SIG-M5 (cell line): ENCODE measurements at places on chromosomes 7 and 10.

GRCh38 chr10:70622981-70623844 is 20.7 kb upstream of the PRF1 start:
- DNase-seq, result no peak

- no peak for DNase-seq
Observed at GRCh38 chr7:20013536-20013935, 203.6 kb downstream of the MACC1 start.

- no peak for DNase-seq
Observed at GRCh38 chr7:7843972-7844371, 124.6 kb upstream of the GLCCI1 start.

DNA sequence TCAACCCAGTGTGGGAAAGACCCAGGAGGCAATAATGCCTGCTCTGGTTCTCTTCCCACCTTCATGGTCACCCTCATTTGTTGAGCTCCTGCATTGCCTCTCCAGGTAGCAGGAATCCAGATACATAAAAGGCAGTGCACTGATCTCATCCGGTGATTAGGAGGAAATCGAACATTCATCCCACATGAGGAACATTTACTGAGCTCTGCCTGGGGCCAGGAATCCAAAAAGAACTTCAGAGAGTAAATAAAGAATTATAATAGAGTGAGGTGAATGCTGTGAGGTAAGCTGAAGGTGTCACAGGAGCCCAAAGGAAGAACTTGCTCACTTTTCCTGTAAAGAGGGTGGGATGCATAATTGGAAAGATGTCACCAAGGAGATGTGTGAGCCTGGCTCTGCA is 121.2 kb downstream of the RALA start:
- no peak for DNase-seq

DNA sequence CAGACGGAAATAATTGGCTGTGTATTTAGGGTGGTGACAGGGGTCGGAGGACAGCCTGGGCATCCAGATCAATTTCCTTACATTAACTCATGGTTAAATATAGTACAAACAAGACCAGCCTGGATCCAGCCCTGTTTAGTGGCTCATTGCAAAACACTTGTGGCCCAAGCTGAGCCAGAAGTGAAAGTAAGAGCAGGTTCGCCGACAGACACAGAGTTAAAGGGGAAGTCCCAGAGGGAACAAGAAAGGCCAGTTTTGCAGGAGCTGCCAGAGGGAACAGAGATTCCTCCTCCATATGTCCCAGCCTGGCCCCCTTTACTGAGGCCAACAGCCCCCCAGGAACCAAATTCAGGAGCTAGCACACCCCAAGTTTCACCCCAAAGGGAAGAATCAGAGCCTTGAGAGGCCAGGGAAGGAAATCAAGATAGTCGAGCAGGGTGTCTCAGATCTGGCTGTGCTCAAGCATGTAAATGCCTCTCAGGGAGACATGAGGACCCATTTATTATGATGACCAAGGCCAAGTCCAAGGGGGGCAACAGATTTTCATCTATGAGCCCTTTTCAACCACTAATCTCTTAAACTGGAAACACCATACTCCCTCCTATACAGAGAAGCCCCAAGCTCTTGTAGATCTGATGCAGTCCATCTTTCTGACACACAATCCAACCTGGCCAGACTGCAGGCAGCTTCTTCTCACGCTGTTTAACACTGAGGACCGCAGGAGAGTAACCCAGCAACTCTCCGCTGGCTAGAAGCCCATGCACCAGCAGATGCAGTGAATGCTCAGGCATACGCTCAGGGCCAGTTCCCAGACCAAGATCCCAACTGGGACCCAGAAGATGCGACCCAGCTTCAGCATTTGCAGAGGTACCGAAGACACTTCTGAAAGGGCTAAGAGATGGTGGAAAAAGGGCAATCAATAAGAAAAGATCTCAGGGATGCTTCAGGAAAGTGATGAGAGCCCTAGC is 15.9 kb upstream of the ADCK2 start:
- DNase-seq, result peak; percentile 66

GRCh38 chr10:54441275-54441674 is 359.8 kb downstream of the PCDH15 start:
- no peak for DNase-seq

GRCh38 chr7:110775046-110775445 is 315.9 kb upstream of the LRRN3 start:
- no peak for DNase-seq

DNA sequence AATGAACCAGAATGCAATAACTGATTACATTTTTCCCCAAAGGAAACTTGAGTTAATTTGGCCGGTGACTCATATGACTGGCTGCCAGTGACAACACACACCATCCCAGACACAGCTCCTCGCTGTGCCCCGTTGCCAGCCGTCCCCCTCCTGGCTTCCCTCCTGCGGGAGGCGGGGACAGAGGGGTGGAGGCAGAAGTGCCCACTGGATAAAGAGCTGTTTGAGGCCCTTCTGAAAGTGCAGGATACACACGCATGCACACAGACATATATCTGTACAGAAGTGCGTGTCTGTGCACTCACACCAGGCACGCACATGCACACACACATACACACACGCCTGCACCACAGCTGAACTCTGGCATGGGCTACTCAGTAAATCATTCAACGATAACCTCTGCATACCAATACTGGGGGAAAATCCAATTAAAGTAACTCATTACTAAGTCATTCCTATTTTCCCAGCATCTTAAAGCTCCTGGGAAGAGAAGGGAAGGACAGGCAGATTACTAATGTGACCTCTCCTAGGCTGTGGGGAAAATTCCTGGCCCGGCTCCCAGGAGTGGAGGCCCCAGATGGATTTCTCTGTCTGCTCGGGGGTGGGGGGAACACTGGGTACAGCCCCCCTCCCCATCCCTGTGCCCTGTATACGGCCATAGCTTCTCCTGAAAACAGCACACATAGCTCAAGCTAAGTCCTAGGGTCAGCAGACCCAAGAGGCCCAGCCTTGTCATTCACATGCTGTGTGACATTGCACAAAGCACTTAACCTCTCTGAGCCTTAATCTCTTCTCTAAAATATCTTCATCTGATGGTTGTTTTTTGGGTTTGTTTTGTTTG is 52.3 kb upstream of the MYL10 start:
- DNase-seq, result no peak

DNA sequence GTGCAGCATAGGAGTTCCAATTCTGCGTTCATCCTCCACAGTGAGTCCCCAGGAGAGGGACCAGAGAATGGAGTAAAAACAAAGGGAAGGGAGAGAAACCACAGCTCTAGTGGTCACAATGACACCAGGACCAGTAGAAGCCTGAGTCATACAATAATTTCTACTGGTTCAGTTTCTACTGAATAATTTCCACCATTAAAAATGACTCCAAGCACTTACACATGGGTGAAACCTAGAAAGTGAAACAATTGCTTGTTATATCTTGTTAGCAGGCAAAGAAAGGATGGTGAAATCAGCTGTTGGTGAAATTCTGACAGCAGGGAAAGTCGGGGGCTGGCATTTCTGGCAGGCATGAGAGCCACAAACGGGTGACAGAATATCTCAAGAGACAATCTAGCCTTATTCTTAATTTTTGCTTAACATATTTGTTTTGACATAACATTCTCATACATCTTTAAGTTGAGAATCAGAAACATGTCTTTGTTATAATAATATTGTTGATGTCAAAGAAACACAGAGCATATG is 1065.8 kb upstream of the C7orf33 start:
- no peak for DNase-seq

DNA sequence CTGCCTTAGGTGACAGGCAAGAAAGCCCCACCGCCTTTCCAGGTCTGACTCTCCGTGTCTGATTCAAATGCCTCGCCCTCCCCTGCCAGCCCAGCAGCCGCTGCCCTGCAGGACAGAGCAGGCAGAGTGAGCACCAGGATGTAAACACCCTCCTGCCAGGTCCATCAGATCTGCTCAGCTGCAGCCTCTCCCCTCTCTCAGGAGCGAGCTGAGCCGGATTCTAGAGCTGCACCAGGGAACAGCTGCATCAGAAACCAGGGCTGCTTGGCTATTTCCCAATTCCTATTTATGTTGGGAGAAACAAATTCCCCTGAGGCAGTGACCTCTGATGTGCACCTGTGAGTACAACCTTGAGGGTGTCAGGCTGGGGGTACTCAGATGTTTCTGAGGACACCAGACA is 121.5 kb upstream of the ZMIZ1 start:
- DNase-seq, result no peak

- no peak for DNase-seq
Observed at GRCh38 chr10:88657901-88658300, 6.3 kb upstream of the LIPF start.

- no peak for DNase-seq
Observed at GRCh38 chr7:142954680-142955268, 7.4 kb downstream of the KEL start.

DNA sequence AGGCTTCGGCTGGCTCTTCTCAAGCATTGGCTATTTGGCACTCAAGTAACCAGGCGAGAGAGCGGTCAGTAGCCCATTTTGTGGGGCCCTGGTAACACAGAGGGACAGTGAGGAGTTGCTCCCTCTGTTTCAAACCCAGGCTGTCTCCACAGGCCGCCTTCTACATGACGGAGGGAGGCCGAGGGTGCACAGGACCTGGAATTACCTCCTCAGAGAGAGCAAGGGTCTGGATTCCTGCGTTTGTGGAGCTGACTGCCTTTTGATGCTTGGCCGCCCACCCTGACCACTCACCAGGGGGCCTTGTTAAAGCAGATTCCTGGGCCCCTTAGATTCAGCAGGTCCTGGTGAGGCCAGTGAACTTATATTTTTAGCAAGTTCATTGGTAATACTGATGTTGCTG is 12.3 kb downstream of the UPP1 start:
- no peak for DNase-seq

DNA sequence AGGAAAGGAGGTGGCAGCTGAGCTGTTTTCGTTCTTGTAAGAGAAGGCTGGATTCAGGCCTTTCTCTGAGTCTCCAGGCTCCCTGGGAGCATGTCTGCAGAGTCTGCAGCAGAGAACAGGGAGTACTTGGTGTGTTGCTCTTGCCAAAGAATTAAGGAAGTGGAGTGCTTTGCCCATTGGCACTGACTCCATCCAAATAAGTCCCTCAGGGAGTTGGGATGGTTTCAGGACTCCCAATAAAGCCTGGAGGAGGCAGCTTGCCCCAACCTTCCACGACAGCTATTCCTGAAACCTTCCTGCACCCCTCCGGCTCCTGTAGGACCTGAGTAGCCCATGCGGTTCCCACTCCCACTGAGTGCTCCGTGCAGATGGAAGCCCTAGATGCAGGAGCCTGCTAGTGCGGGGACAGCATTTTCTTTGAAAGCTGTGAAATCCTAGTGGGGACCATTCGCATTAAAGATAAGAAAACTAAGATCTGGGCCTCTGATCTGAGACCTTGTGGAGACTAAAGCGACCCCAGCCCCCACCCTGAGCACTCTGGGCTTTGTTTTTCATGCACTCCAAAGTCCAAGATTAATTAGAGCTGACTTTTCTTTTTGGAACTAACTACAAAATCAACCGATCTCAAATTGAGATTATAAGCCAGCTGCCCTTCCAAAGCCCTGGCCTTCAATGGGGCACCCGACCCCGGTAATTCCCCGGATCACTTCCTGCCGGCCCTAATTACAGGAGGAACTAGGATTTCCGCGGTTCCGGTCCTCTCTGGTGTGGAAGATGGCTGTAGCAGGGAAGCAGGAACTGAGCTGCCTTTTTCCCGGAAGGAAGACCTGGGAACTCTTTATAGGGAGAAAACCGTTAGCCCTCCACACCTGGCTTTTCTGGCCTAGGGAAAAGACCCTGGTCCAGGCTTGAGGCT is 110.2 kb downstream of the COL13A1 start:
- DNase-seq, result no peak

- no peak for DNase-seq
Observed at GRCh38 chr7:12054830-12055229, 156.3 kb upstream of the TMEM106B start.

- DNase-seq, result no peak
Observed at GRCh38 chr10:116868722-116869121, 19.4 kb downstream of the ENO4 start.

- DNase-seq, result no peak
Observed at GRCh38 chr10:68172324-68172723, 59.6 kb downstream of the ATOH7 start.

- DNase-seq, result no peak
Observed at GRCh38 chr10:91313796-91314485, 93.5 kb downstream of the PCGF5 start.

GRCh38 chr7:65951837-65952578 is 30.0 kb downstream of the GUSB start:
- no peak for DNase-seq
